ENCODE measurements at places on chromosomes 13 and 19. TPM values are rescaled to one million over a fixed set of nuclear protein-coding genes. Genes with fewer than 3 reads are reported as not detected.
A peak's percentile ranks its signal among the peaks of the same experiment; 100 is the strongest.

THSD8 gene
- polyA plus RNA-seq: 3.0 TPM

KASH5 gene
- not detected for polyA plus RNA-seq

DMAC2 gene
- polyA plus RNA-seq: 90.4 TPM

LILRB3 gene
- polyA plus RNA-seq: 0.59 TPM

- H3K27ac ChIP-seq: no peak overlapping the region
- peaks cover 5% of the 10 kb centered on the region for H3K27me3 ChIP-seq
- no peaks in the 10 kb centered on the region for H3K36me3 ChIP-seq
- no peak for DNase-seq
- H3K4me3 ChIP-seq: peak overlapping the region; percentile 46
Measured at GRCh38 chr19:43798546-43799409, 3.5 kb downstream of the LYPD5 start.

- peaks cover 3% of the 10 kb centered on the region for H3K36me3 ChIP-seq
- H3K27ac ChIP-seq: no peak overlapping the region
- peaks cover 14% of the 10 kb centered on the region for H3K4me1 ChIP-seq
- H3K27me3 ChIP-seq: no peaks in the 10 kb centered on the region
- no peak overlapping the region for H3K4me3 ChIP-seq
Measured at GRCh38 chr13:26310470-26310869, 56.5 kb downstream of the CDK8 start.

- peaks cover 10% of the 10 kb centered on the region for H3K27me3 ChIP-seq
- no peaks in the 10 kb centered on the region for H3K36me3 ChIP-seq
- DNase-seq: no peak
- no peak overlapping the region for H3K27ac ChIP-seq
- no peak overlapping the region for H3K4me3 ChIP-seq
- H3K4me1 ChIP-seq: peaks cover 48% of the 10 kb centered on the region
Measured at GRCh38 chr19:41935760-41936415, 7.6 kb upstream of the ERFL start.

IFNL2 gene
- polyA plus RNA-seq: not detected

DNA sequence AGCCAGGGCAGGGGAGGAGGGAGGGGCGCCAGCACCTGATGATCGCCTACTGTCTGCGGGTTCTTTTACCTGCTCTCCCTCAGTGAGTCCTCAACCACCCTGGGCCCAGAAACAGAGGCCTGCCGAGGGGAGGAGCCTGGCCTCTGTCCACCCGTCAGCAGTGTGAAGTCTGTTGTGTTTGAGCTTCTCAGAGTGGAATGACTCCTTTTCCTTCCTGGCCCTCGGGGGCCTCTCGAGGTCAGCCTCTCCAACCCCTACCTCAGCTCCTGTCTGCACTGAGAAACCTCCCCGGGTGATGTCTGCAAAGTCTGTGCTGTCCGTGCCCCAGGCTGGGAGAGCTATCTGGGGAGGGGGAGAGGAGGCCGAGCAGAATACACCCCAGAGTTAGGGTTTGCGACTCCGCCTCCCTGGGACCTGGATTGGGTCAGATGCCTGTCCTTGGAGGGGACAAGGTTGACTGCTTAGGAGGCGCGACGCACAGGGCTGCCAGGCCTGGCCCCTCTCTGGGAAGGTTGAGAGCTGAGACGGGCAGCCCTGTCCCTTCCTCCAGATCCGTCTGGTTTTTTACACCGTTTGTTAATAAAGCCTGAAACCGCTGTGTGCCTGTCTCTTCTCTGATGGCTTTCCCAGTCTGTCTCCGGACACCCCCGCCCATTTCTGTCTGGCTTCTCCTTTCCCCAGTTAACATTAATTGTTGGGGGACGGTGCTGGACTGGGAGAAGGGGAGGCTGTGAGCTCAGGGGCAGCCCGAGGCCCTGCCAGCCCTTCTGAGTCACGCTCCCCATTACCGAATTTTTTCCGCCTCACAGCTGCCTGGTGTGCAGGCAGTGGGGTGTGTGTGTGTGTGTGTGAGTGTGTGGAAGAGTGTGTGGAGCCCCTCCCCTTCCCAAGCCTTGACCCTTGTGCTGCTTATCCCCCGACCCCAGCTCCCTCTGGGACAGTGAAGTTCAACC lies 989 bp upstream of the SSC5D start:
- H3K4me3 ChIP-seq: no peak overlapping the region
- DNase-seq: no peak
- H3K27ac ChIP-seq: peak overlapping the region; percentile 64
- H3K27me3 ChIP-seq: peaks cover 3% of the 10 kb centered on the region
- H3K4me1 ChIP-seq: peaks cover 8% of the 10 kb centered on the region
- no peaks in the 10 kb centered on the region for H3K36me3 ChIP-seq

GRCh38 chr19:31578326-31578725 lies 229.1 kb upstream of the TSHZ3 start:
- no peak for DNase-seq
- H3K27me3 ChIP-seq: peaks cover 3% of the 10 kb centered on the region
- no peak overlapping the region for H3K4me3 ChIP-seq
- no peak overlapping the region for H3K27ac ChIP-seq
- no peaks in the 10 kb centered on the region for H3K36me3 ChIP-seq
- no peaks in the 10 kb centered on the region for H3K4me1 ChIP-seq

All from immature natural killer cell (primary cell).